ENCODE measurements at places on chromosomes 5 and 9.

DNA sequence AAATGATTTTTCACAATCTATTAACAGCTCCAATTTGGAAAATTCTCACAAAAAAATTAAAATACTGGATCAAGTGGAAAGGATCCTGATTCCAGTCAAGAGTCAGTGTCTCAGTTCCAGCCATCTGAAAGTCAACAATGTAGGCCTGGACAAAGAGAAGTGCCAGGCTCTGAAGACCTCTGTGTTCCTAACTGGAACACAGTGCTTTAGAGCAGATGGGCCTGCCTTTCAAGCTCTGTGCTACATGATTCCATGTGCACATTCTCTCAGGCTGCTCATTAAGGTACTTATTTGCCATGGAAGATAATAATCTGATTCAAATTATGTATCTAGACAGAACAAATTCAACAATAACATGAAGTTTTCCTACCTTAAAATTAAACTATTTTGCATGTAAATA is 30.2 kb upstream of the ALDH1A1 start:
- DNase-seq: no peak

- no peak for DNase-seq
Measured at GRCh38 chr9:94611638-94612068, 18.0 kb upstream of the FBP2 start.

DNA sequence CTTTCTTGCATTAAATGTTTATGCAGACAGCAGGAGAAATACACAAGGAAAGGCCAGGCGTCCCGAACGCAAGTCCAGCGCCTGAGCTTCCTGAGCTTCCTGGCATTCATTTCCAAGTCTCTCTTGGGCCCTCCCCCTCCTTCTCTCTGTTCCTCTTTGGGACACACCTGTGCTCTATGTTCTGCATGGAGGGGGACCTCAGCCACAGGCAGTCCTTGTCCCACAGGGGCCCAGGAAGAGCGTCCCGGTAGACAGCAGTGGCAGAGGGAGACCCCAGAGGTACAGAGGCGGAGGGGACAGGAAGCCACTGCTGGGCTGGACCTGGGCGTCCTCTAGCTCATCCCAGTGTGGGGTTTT is 221.3 kb downstream of the C9orf50 start:
- DNase-seq: no peak

GRCh38 chr5:36691226-36691625 is 84.8 kb downstream of the SLC1A3 start:
- no peak for DNase-seq

- no peak for DNase-seq
Measured at GRCh38 chr5:168207450-168208029, 83.9 kb upstream of the WWC1 start.

DNA sequence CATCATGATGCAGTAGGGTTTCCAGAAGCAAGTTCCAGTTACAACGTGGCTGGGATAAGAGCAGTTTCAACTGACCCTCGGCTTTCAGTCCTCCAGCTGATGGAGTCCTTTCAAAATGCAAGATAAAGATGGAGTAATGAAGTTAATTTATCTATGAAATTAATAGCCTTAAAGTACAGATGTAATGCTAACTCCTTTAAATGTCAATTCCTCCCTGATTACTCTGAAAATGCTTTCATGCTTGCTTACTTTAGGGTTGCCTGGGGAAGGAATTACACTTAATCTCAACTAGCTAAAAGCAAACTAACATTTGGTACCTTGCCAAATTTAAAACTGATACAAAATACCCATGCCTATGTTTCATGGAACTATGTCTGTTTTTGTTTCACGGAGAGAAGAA is 178.4 kb downstream of the KIAA0825 start:
- no peak for DNase-seq

DNA sequence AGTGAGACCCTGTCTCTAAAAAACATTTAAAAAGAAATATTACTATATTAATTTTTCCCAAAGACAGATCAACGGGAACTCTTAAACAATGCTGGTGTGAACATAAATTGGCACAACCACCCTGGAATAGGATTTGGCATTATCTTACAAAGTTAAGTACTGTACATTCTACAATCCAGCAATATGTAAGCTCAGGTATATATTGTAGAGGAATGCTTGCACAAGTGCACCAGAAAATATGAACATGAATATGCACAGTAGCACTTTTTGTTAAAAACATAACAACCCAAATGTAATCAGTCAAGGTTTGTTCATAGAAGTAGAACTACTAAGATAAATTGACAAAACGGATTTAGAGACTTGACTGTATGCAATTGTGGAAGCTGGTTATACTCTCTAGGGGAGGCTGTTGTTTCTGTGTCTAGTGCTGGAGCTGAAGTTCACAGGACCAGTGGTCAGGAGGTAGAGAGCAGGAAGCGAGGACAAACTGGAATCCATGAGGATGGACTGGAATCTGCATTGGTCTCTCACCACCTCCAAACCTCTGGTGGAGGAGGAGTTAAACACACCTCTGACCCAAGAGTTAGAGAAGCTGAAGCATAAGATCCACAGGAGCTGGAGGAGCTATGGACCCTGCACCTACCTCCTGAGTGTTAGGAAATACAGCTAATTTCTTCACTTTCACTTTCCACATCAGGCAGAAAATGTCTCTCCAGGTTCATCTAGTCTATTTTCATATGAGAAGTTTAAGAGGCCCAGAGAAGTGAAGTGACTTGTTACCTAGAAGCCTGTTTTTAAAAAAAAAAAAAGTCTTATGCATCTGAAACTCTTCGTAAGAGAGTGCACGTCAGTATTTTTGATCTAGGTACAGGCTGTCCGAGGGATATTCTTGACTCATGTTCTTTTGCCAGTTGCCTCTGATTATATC is 20.3 kb upstream of the RIC1 start:
- DNase-seq: no peak

- no peak for DNase-seq
Measured at GRCh38 chr5:115661101-115661500, 35.3 kb upstream of the TMED7 start.

GRCh38 chr9:124238546-124239140 is 19.1 kb upstream of the NEK6 start:
- no peak for DNase-seq

- no peak for DNase-seq
Measured at GRCh38 chr9:8569823-8570222, 770.2 kb upstream of the DMAC1 start.

GRCh38 chr5:72282878-72283277 is 37.2 kb downstream of the MRPS27 start:
- DNase-seq: no peak

- no peak for DNase-seq
Measured at GRCh38 chr5:68543212-68543611, 327.7 kb downstream of the PIK3R1 start.

GRCh38 chr5:107567901-107568671 is 102.7 kb downstream of the EFNA5 start:
- DNase-seq: no peak

- DNase-seq: no peak
Measured at GRCh38 chr5:59206132-59206581, 623.3 kb downstream of the RAB3C start.

GRCh38 chr5:76326577-76327302 is 76.3 kb upstream of the IQGAP2 start:
- no peak for DNase-seq

DNA sequence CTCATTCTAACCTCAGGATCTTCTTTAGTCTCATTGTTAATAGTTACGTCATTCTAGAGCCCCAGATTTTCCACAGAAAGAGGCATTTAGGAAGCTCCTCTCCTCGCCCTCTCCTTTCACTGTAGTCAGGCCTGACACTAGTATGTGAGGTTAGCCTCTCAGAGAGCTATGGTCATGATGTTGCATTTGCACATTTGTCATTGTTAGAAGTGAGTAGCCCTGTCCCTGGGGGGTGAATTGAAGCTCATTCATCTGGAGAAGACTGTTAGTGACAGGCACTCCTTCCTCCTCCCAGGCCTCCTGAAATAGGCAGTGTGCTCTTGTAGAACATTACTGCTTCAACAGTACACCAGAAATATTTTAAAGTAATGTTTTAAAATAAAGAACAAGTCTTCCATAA is 26.6 kb upstream of the LRRTM2 start:
- DNase-seq: no peak

- DNase-seq: no peak
Measured at GRCh38 chr5:74892921-74893320, 26.7 kb upstream of the FAM169A start.

- no peak for DNase-seq
Measured at GRCh38 chr5:123710031-123710430, 198.1 kb downstream of the CSNK1G3 start.

DNA sequence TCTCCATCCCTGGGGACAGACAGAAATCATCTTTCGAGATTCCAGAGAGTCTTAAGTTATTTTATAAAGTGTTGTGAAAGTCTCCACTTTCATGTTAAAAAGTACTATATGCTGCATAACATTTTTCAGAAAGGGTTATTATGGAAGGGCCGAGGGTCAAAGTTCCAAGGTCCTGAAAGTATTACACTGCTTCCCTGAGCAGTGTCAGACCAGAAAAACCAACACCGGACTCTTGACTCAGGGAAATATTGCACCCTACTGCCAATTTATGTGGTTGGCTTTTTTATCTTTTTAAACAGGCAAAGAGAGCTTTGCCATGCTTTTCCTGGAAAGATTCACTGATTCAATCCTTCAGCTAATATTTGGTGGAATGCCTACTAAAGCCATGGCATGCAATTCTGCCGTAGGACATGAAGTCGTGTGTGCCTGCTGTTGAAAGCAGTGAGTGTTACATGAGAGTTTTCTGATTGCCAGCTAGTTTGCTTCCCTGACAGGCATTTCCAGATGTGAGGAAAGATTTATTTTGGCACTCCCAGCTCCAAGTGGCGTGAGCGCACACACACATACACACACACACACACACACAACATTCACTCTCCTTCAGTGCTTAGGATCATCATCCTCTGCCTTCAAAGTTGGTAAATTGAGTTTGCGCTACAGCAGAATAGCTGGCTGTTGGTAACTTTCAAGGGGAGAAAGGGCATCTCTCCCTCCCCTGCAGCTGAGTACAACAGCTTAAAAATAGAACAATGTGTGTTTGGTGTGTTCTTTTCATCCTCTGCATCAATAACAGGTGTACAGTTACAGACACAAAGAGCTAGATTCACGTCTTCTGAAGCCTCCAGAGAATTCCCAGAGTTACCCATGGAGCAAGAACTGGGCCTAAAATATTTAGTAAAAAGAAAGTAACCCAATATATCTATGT is 45.6 kb downstream of the SLC1A3 start:
- DNase-seq: no peak

DNA sequence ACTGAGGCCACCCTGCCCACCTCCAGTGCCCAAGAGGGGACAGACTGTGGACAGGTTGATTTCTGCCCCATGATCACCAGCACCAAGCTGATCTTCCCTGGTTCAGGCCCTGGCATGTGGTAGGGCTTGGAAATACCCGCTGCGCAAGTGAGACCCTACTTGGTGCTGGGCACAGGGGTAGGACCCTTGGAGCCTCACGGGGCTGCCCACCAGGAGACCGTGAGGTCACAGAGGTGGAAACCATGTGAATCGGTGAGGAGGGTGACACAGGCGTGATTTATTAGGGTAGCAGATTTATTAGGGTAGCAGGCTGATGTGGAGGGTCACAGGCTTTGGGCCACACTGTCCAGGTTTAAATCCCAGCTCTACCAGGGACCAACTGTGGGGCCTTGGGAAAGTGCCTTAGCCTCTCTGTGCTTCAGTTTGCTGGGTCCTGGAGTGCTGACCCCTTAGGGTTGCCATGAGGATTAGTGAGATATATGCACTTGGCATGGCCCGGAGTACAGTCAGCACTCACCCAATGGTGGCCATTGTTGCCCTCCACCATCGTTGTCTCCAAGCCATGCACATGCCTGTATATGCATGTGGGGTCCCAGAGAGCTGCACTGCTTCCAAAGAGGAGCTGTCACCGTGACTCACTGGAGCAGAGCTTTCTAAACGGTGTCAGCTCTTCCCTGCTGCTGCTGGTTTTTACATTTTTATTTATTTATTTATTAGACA is 20.9 kb upstream of the DUSP1 start:
- no peak for DNase-seq

- DNase-seq: no peak
Measured at GRCh38 chr5:75681125-75681830, 36.0 kb downstream of the POC5 start.

- DNase-seq: no peak
Measured at GRCh38 chr5:125612181-125612721, 811.0 kb upstream of the GRAMD2B start.

DNA sequence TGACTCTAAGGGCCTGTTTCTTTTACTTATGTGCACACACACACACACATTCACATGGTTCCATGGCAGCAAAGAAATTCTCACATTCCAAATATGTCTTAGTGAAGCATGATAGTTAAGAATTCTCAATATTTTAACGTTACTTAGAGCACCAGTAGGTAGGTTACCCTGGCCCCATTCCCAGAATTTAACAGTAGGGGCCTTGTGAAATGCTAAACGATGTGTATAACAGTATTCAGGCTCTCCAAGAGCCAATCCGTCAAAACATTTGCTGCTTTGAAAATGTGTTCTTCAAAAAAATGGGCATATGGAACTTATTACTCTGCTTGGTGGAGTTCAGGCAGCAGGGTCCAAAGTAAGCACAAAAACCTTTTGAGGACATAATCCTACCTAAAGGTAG is 93.7 kb upstream of the DAB2 start:
- DNase-seq: no peak

DNA sequence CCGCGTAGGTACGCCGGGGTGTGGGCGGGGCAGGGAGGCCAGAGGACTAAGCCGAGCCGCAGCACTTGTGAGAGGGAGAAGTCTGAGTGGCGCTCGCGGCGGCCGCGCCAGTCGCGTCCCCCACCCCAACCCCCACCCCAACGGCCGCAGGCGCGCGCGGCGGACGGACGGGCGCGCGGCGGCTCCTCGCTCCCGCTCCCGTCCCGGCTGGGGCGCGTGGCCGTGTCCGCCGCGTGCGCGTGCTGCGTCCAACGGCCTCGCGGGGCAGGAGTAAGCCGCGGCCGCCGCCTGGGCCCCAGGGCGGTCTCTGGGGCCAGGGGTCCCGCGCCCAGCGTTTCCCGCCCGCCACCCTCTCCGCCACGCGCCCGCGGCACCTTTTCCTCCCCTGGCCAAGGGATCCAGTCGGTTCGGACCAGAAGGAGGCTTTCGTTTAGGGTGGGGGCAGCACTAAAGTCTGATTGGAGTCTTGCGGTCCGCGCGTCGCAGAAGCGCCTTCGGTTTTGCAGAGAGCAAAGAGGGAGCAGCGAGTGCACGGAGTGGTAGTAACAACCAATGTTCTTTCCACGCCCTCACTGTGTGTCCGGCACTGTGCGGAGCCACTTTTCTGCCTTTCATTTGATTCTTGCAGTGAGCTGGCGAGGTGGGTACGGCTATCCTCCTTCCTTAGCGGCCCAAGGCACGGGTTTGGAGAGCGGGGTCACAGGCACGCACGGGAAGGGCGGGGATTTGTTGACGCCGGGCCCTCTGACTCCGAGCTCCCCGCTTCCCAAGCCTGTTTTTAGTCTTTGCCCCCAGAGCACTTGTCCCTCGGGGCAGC is 483 bp downstream of the G3BP1 start:
- no peak for DNase-seq

DNA sequence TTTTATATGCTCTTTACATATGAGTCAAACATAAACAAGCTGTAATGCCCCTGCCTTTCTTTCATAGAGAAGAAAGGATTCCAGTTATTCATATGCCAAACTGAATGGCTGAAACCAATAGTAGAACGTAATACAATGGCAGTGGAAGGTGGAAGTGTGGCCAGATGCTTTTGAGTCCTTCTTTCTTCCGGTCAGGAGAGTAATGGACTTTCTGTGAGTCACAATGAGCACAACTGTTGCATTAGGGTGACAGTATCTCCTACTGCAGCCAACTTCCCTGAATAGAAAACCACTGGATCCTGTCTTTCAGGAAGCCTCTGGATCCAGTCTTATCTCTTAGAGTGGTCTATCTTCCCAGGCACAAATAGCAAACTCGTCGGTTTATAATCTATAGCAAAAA is 855.2 kb downstream of the MAT2B start:
- DNase-seq: no peak

Data from stimulated activated CD8-positive, alpha-beta memory T cell treated with anti-CD3 and anti-CD28 coated beads, Interleukin-15, amount 100 ng/mL, for 4 hours (primary cell).